ENCODE measurements at places on chromosomes 11 and 22.

GRCh38 chr11:1932105-1932480 is 12.6 kb downstream of the TNNT3 start:
- no peak for DNase-seq

DNA sequence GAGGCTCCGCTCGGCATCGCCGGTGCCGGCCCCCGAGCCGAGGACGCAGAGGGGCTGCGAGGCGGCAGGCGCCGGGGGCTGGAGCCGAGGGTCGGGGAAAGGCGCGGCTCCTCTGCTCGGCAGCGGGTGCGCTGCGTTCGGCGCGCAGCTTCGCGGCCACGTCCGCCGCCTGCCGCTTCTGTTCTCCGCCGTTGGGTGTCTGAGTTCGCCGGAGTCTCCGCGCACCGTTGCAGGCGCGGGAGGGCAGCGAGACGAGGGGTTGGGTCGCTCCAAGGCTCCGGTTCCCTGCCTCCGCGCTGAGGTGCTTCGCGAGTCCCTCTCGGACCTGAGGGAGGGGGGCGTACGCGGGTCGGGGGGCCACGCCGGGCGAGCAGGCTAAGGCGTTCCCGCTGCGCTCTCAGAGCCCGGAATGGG is 347 bp downstream of the MN1 start:
- no peak for DNase-seq

GRCh38 chr11:63804259-63804658 is 9.0 kb upstream of the SPINDOC start:
- DNase-seq, result no peak

GRCh38 chr22:41257696-41258095 is 17.0 kb upstream of the CHADL start:
- DNase-seq, result no peak

DNA sequence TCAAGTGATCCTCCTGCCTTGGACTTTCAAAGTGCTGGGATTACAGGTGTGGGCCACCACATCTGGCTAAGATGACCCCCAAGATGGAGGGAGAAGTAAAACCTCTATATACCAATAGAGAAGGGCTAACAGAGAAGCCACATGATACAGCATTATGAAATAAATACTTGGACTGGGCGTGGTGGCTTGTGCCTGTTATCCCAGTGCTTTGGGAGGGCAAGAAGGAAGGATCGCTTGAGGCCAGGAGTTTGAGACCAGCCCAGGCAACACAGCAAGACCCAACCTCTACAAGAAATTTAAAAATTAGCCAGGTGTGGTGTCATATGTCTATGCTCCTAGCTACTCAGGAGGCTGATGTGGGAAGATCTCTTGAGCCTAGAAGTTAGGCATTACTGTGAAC is 61.7 kb downstream of the RAB30 start:
- DNase-seq, result no peak
